ENCODE measurements at places on chromosomes 3 and 15. TPM values are rescaled to one million over a fixed set of nuclear protein-coding genes. Genes with fewer than 3 reads are reported as not detected.

NUTM1 gene
- not detected for total RNA-seq

- no peak overlapping the region for H3K27ac ChIP-seq
- H3K4me1 ChIP-seq = peaks cover 7% of the 10 kb centered on the region
- DNase-seq = peak; percentile 88
- no peak overlapping the region for H3K4me3 ChIP-seq
- H3K36me3 ChIP-seq = peaks cover 9% of the 10 kb centered on the region
Measured at GRCh38 chr15:64067564-64068030, 21.3 kb upstream of the DAPK2 start.

DNA sequence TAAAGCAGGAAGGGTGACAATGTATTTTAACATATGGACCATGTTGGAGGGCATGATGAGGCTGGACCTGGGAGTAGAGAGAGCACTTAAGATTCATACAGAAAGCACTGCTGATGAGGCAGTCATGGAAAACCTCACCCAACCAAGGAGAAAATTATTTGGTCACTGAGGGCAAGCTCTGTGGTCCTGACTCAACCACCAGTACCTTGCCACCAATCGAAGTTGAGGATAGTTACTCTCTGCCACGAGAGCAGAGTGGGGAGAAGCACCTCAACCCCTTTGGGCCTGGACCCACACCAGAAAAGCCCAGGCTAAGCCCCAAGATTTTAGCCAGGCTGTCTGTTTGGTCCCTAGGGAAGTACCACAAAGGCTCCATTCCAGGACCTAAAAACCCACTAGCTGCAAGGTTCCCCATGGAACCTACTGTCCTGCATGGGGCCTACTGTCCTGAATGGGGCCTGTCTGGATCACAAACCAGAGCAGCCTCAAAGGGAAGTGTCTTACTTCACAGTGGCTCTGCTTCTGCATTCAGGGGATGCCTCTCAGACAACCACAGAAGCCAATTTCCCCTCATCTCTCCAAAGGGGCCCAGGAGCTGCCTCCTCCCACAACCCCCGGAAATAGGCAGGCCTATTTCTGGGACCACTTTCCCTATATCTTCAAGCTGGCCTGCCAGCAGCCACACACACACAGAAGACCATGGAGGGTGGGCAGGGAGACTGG lies 4.2 kb downstream of the CCDC71 start:
- H3K36me3 ChIP-seq = peaks cover 18% of the 10 kb centered on the region
- DNase-seq = no peak
- H3K27ac ChIP-seq = no peak overlapping the region

EIF4A2 gene
- 541 TPM for total RNA-seq

GRCh38 chr3:83873550-83873949 lies 1085.2 kb upstream of the CADM2 start:
- no peaks in the 10 kb centered on the region for H3K27me3 ChIP-seq
- no peak for DNase-seq
- no peaks in the 10 kb centered on the region for H3K36me3 ChIP-seq
- no peak overlapping the region for H3K27ac ChIP-seq
- no peaks in the 10 kb centered on the region for H3K4me1 ChIP-seq
- no peak overlapping the region for H3K4me3 ChIP-seq

GRCh38 chr3:183275418-183275817 lies 22.4 kb downstream of the B3GNT5 start:
- H3K4me3 ChIP-seq = no peak overlapping the region
- no peaks in the 10 kb centered on the region for H3K27me3 ChIP-seq
- peak overlapping the region; percentile 55 for H3K27ac ChIP-seq
- DNase-seq = peak; percentile 92

ANKRD63 gene
- not detected for total RNA-seq

RARRES1 gene
- not detected for total RNA-seq

- no peaks in the 10 kb centered on the region for H3K27me3 ChIP-seq
- H3K27ac ChIP-seq = no peak overlapping the region
- H3K4me1 ChIP-seq = no peaks in the 10 kb centered on the region
- H3K4me3 ChIP-seq = no peak overlapping the region
- no peak for DNase-seq
Measured at GRCh38 chr3:54211097-54211496, 88.7 kb downstream of the CACNA2D3 start.

- peak overlapping the region; percentile 46 for H3K4me3 ChIP-seq
- peaks cover 100% of the 10 kb centered on the region for H3K4me1 ChIP-seq
- peak; percentile 88 for DNase-seq
- H3K36me3 ChIP-seq = peaks cover 31% of the 10 kb centered on the region
- no peaks in the 10 kb centered on the region for H3K27me3 ChIP-seq
Measured at GRCh38 chr3:58384381-58385090, 49.1 kb downstream of the PDHB start.

BFSP2 gene
- 33.1 TPM for total RNA-seq

LINGO1 gene
- not detected for total RNA-seq

DNA sequence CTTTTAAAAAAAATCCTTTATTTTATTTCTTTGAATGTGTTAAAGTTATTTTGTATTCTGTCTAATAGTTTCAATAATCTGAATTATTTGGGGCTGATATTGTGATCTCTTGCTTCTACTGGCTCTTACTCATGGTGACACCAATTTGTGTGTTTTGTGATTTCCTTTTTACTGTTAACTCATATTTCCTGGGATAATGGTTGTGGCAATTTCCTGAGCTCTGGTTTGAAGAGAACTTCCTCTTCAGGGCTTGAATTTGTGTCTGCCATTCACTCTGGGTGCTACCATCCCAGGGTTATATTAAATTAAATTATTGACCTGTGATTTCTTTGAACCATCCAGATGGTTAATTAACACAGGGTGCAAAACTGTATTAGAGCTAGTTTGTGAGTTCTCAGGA lies 60.4 kb upstream of the RNF7 start:
- H3K4me3 ChIP-seq = no peak overlapping the region
- H3K27me3 ChIP-seq = no peaks in the 10 kb centered on the region
- no peak for DNase-seq
- no peak overlapping the region for H3K27ac ChIP-seq
- H3K4me1 ChIP-seq = peaks cover 4% of the 10 kb centered on the region

GRCh38 chr3:15428539-15428938 lies 1.1 kb downstream of the EAF1 start:
- peak overlapping the region; percentile 82 for H3K4me3 ChIP-seq
- peaks cover 29% of the 10 kb centered on the region for H3K4me1 ChIP-seq
- H3K27me3 ChIP-seq = no peaks in the 10 kb centered on the region
- H3K36me3 ChIP-seq = peaks cover 30% of the 10 kb centered on the region

MAP2K1 gene
- total RNA-seq = 46.6 TPM

RPL29 gene
- total RNA-seq = 2,656 TPM

- peaks cover 20% of the 10 kb centered on the region for H3K36me3 ChIP-seq
- peaks cover 16% of the 10 kb centered on the region for H3K4me1 ChIP-seq
- no peak for DNase-seq
Measured at GRCh38 chr15:38266247-38266986, 13.8 kb downstream of the SPRED1 start.

DNA sequence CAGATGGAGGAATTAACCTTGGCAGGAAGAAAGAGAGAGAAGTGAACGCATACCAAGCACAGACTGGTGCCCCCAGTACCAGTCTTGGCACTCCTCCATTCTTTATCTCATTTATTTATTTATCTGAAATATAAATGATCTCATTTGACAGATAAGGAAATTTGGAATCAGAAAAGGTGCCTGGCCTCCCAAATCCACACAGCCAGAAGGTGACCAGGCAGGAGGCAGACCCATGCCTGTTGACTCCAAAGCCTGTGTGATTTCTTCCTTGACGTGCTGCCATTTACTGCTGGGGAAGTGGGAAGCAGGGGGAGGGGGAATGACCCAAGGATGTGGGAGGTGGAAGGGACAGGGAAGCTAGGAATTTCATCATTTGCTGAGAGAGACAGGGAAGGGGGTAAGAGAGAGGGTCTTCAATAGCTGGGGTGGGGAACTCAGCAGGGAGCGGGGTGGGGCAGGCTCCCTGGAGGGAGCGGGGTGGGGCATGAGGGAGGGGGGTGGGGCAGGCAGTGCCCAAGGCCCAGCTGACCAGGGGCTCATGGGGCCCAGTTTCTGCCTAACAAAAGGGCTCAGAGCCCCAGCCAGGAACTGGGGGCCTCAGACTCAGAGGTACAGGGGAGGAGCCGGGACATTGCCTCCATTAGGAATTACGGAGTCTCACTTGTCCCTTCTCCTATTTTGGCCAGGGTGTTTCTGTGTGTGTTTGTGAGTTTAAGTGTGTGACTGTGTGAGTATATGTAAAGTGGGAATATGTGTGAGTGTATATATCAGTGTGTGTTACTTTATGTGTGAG lies 63.0 kb downstream of the MINAR1 start:
- H3K36me3 ChIP-seq = no peaks in the 10 kb centered on the region
- DNase-seq = no peak

- no peak overlapping the region for H3K4me3 ChIP-seq
- H3K27ac ChIP-seq = no peak overlapping the region
- no peak for DNase-seq
- H3K4me1 ChIP-seq = no peaks in the 10 kb centered on the region
- H3K36me3 ChIP-seq = no peaks in the 10 kb centered on the region
- no peaks in the 10 kb centered on the region for H3K27me3 ChIP-seq
Measured at GRCh38 chr3:1287815-1288214, 195.0 kb downstream of the CNTN6 start.

- peaks cover 19% of the 10 kb centered on the region for H3K4me1 ChIP-seq
- no peaks in the 10 kb centered on the region for H3K27me3 ChIP-seq
- H3K27ac ChIP-seq = no peak overlapping the region
- peaks cover 15% of the 10 kb centered on the region for H3K36me3 ChIP-seq
- no peak overlapping the region for H3K4me3 ChIP-seq
- DNase-seq = no peak
Measured at GRCh38 chr3:129389572-129389937, 38.9 kb downstream of the EFCAB12 start.

- DNase-seq = no peak
- no peak overlapping the region for H3K4me3 ChIP-seq
- no peaks in the 10 kb centered on the region for H3K4me1 ChIP-seq
- no peaks in the 10 kb centered on the region for H3K27me3 ChIP-seq
Measured at GRCh38 chr3:54353946-54354345, 231.6 kb downstream of the CACNA2D3 start.

CKMT1B gene
- total RNA-seq = not detected

SMC4 gene
- total RNA-seq = 173 TPM

- H3K4me3 ChIP-seq = no peak overlapping the region
- no peaks in the 10 kb centered on the region for H3K36me3 ChIP-seq
- DNase-seq = peak; percentile 64
- H3K27me3 ChIP-seq = no peaks in the 10 kb centered on the region
Measured at GRCh38 chr3:43699864-43700263, 9.1 kb downstream of the ABHD5 start.

DNA sequence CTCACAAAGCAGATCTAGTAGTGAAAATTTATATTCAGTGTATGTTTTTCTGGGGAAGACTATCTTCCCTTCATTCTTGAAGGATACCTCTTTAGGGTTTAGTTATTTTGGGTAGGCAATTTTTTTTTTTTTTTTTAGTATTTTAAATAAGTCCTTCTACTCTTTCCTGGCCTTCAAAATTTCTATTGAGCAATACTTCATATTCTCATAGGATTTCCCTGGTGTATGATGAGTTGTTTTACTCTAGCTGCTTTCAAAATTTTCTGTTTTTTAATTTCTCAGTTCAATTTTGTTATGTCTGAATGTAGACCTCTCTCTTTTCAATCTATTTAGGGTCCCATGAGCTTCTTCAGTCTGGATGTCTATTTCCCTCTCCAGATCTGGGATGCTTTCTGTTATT lies 74.3 kb upstream of the PLSCR4 start:
- no peaks in the 10 kb centered on the region for H3K4me1 ChIP-seq
- H3K4me3 ChIP-seq = no peak overlapping the region
- no peaks in the 10 kb centered on the region for H3K27me3 ChIP-seq

DNA sequence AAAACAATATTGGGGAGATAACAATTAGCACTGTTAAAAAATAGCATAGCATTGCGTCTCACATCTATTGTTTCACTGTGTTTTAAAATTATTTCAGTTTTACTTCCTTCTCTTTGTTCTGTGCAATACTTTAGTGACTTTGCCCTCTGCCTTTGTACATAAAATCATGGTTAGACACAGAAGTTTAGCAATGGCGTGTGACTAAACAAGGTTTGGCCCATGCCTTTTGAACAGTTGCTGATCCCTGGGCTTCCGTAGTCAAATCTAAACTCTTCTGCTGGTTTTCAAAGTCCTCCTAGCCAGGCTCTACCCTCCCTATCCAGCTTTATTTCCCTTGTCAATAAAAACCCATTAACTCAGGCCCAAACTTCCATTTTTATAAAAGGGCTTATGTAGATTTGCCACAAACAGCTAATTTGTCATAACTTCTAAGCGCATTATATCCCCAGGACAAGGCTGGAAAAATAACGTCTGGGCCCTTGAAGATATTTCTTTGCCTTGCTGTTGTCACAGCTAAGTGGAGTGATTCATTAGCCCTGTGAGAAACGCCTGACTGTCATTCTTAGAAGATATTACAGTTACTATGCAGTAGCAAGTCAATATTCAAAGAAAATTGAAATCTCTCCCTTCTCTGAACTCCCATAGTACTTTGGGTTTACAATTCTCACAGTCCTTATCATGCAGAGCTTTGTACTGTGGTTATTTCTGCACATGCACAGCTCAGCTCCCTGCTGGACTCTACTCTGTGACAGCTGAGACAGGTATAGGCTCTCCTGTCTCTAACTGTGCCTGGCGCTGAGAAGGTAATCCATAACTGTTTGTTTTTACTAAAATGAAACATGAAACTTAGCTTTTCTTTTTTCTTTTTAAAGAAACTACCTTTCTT lies 123.4 kb upstream of the SLC24A5 start:
- no peak overlapping the region for H3K4me3 ChIP-seq
- H3K36me3 ChIP-seq = no peaks in the 10 kb centered on the region
- H3K27me3 ChIP-seq = no peaks in the 10 kb centered on the region
- DNase-seq = no peak
- peaks cover 4% of the 10 kb centered on the region for H3K4me1 ChIP-seq
- no peak overlapping the region for H3K27ac ChIP-seq

DNA sequence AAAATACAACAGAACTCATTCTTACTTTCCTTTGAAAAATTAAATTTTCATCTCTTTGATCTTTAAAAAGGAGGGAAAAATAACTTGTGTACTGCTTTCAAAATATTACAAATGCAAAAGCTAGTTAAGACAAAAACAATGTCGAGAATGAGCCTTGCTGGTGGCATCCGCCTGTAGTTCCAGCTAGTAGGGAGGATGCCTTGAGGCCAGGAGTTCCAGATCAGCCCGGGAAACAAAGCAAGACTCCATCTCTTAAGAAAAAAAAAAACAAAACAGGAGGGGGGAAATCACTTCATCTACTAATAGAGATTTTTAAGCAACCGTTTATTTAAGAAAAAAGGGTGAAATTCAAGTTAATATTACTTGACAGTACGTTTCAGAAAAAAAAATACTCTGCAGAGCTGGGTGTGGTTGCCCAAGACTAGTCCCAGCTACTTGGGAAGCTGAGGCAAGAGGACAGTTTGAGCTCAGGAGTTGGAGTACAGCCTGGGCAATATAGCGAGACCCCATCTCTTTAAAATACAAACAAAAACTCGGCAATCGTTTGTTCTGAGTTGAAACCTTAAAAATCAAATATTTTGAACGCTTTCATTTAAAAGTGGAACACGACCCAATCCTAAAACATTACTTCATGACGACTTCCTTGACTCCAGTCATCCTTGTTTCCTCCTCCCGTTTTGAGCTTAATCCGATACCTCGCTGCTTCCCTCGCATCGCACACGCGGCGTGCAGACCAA lies 1.2 kb downstream of the KPNA1 start:
- DNase-seq = no peak
- H3K4me3 ChIP-seq = peak overlapping the region; percentile 82
- H3K4me1 ChIP-seq = peaks cover 18% of the 10 kb centered on the region
- H3K27me3 ChIP-seq = no peaks in the 10 kb centered on the region

Data from Karpas-422 (cell line).